ENCODE measurements at places on chromosomes 13 and 19. TPM values are rescaled to one million over a fixed set of nuclear protein-coding genes. Genes with fewer than 3 reads are reported as not detected.

The TEX101 gene
- polyA plus RNA-seq, result not detected

DNA sequence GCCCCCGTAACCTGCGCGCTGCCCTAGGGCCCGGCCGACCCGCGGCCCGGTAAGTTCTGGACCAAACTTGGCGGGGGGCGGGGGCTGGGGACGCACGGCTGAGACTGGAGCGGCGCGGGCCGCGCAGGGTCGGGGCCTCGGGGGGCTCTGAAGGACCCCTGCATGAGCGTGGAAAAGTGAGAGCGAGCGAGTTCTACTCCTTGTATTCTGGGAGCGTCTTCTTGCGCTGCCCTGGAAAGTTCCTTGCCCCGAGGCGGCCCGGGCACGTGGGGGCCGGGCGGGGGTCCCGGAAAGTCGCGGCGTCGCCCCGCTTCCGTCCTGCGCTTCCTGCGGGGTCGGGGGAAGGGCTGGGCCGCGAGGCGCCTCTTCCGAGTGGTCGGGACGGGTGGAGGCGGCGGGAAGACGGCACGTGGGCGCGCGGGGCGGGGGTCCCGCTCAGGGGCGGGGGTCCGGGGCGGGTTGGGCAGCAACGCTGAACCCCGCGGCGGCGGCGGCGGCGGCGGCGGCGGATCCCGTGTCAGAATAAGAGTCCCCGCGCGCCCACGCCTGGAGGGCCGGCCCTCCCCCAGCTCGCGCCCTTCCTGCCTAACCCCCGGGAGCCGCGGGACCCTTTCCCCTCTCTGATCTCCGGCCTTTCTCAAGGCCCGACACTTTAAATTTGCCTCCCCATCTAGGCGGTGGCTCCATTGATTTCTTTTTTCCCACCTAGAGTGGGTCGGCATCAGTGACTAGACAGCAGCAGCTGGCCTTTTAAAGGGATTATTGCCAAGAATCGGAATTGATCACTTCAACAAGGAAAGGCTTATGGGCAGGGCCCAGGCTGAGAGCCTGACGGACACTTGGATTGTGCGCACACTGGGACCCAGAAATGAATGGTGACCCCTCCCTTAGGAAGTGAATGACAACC, 749 bp downstream of the GATAD2A start:
- peak; percentile 26 for DNase-seq

- no peak for DNase-seq
Measured at GRCh38 chr19:38298821-38299680, 5.0 kb upstream of the C19orf33 start.

- DNase-seq, result no peak
Measured at GRCh38 chr13:110949628-110950027, 34.8 kb upstream of the ANKRD10 start.

GRCh38 chr19:35318679-35319448, 10.1 kb upstream of the CD22 start:
- DNase-seq, result peak; percentile 26

DNA sequence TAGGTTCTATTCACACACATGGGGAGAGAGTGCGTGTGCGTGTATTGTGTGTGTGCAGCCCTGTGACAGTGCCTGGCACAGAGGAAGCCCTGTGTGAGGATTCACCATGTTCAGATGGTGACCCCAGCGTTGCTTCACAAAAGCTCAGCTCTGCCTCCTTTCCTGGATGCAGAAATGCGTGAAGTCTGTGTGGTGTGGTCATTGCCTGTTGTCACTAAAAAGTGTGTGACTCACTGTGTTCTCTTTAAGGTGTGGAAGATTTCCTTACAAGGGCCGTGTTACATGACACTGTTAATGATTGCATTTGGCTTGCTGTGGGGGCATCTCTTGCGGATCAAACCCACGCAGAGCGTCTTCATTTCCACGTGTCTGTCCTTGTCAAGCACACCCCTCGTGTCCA, 19.5 kb upstream of the DCUN1D2 start:
- no peak for DNase-seq

DNA sequence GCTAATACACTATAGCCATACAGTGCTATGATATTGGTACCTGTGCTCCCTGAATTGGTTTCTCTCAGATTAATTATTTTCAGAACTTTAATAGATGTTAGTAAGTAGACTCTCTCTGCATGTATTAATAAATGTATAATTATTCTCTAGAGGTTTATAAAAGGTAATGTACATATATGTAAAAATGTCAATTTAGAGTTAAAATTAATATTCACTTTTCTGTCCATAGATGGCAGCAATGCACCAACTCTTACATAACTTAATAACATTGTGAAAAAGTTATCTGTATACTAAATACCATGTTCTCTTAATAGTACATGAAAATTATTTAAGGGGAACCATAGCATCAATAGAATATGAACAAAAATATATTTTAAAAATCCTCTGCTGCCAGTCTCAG, 515.0 kb upstream of the KLHL1 start:
- no peak for DNase-seq
